ENCODE measurements at places on chromosomes 13 and 19. TPM values are rescaled to one million over a fixed set of nuclear protein-coding genes. Genes with fewer than 3 reads are reported as not detected.

DNA sequence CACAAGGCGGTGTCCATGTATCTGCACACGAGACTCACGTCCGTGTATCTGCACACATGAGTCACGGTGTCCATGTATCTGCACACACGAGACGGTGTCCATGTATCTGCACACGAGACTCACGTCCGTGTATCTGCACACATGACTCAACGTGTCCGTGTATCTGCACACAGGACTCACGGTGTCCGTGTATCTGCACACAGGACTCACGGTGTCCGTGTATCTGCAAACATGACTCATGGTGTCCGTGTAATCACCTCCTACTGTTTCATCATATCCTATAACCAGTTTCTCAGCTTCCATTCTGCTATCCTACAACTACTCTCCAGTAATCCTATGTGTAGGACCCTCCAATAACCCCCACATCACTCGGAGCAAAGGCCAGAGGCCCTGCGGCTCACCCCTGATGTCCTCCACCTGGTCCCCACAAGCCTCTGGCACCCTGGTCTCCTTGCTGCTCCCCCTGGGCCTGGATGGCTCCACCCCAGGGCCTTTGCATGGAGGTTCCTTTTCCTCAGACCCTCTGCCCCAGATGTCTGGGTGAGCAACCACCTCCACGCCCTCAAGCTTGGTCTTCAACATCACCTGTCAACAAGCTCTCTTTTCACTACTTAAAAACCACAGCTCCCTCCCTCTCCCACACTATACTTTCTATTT is 2.5 kb upstream of the TMEM255B start:
- no peaks in the 10 kb centered on the region for H3K36me3 ChIP-seq
- no peak overlapping the region for H3K4me3 ChIP-seq
- DNase-seq, result no peak
- peaks cover 19% of the 10 kb centered on the region for H3K4me1 ChIP-seq
- H3K27me3 ChIP-seq, result peaks cover 18% of the 10 kb centered on the region

- no peaks in the 10 kb centered on the region for H3K4me1 ChIP-seq
- DNase-seq, result no peak
- peaks cover 6% of the 10 kb centered on the region for H3K27me3 ChIP-seq
- no peak overlapping the region for H3K4me3 ChIP-seq
- no peak overlapping the region for H3K27ac ChIP-seq
Observed at GRCh38 chr13:73107481-73107880, 48.7 kb downstream of the KLF5 start.

DNA sequence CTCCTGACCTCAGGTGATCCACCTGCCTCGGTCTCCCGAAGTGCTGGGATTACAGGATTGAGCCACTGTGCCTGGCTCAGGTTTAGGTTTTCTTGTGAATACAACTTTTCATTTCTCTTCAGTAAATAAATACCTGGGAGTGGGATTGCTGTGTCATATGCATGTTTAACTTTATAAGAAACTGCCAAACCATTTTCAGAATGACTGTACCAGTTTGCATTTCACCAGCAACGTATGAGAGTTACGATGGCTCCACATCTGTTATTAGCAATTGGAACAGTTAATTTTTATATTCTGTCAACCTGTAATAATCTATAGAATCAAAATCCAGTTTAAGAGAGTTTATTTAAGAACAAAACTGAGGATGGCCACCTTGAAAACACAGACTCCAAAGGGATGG is 52.2 kb downstream of the TEX26 start:
- H3K36me3 ChIP-seq, result no peaks in the 10 kb centered on the region
- no peaks in the 10 kb centered on the region for H3K4me1 ChIP-seq
- no peak for DNase-seq
- H3K4me3 ChIP-seq, result no peak overlapping the region
- H3K27ac ChIP-seq, result no peak overlapping the region

GRCh38 chr19:50187937-50188336 is 15.5 kb upstream of the MYH14 start:
- DNase-seq, result no peak
- peaks cover 9% of the 10 kb centered on the region for H3K27me3 ChIP-seq
- no peak overlapping the region for H3K4me3 ChIP-seq
- no peaks in the 10 kb centered on the region for H3K4me1 ChIP-seq
- no peaks in the 10 kb centered on the region for H3K36me3 ChIP-seq

DNA sequence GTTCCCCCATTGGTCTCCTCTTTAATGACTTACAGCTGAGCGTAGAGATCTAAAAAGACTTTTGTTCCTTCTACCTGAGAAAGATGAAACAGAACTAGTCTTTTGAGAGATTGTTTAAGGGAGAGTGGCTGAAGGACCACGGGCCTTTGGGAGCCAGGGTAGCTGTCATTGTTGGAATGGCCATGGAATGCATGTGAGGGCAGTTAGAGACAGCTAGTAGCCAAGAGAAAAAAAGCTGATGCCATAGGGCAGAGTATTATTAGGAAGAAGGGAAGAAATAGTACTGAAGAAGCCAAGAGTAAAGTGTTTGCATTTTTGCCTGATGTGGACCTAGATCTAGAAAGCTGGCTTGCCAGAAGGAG is 5.6 kb downstream of the ZNF507 start:
- H3K4me1 ChIP-seq, result peaks cover 70% of the 10 kb centered on the region
- peak overlapping the region; percentile 18 for H3K27ac ChIP-seq
- DNase-seq, result no peak
- no peaks in the 10 kb centered on the region for H3K27me3 ChIP-seq

Gene ZNF534
- total RNA-seq, result not detected

Gene TUBA3C
- not detected for total RNA-seq

Data from activated B cell treated with CpG ODN at 0.5 μM for 24 hours (primary cell).